Endodermal cell (in vitro differentiated cells): ENCODE measurements at places on chromosomes 1 and 21. TPM values are rescaled to one million over a fixed set of nuclear protein-coding genes. Genes with fewer than 3 reads are reported as not detected.
A peak's percentile ranks its signal among the peaks of the same experiment; 100 is the strongest.

GRCh38 chr1:233105225-233105624 lies 154.8 kb downstream of the NTPCR start:
- DNase-seq = no peak

- DNase-seq = no peak
Measured at GRCh38 chr1:23793018-23793781, 2.3 kb downstream of the LYPLA2 start.

The HFM1 gene
- 2.1 to 4.6 TPM (median 3.7 TPM) in 3 replicates for total RNA-seq

GRCh38 chr1:160122978-160123495 lies 7.5 kb downstream of the ATP1A2 start:
- DNase-seq = no peak

GRCh38 chr1:89975540-89976125 lies 19.3 kb upstream of the ZNF326 start:
- no peak for DNase-seq

DNA sequence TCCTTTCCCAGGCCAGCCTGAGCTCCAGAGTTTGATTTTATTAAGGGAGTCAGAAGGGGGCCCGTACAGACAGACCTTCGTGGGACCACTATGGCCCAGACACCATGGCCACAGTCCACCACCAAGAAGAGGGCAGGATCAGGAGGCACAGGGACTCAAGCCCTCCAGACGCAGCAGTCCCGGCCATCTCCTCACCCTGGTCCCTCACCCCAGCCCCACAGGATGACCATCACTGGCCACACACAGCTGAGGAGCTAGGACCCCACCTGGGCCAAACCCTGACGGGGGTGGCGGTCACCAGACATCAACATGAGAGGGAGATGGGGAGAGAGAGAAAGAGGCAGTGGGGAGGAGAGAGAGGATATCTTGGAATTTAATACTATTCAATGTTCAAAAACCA lies 29.2 kb upstream of the AGPAT3 start:
- no peak for DNase-seq

- no peak for DNase-seq
Measured at GRCh38 chr1:71967670-71968069, 314.7 kb downstream of the NEGR1 start.

The PHC2 gene
- 31.8 and 32.1 TPM in 2 replicates for total RNA-seq

The CALML6 gene
- total RNA-seq = 0.89 to 1.2 TPM (median 0.97 TPM) in 3 replicates

DNA sequence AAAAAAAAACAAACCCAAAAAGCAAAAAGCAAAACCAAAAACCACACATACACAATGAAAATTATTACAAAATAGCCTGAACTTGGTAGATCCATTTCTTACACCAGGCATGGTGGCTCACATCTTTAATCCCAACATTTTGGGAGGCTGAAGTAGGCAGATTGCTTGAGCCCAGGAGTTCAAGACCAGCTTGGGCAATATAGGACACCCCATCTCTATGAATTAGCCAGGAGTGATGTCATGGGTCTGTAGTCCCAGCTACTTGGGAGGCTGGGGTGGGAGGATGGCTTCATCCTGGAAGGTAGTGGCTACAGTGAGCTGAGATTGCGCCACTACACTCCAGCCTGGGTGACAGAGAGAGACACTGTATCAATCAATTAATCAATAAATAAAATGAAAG lies 42.1 kb upstream of the SCAF4 start:
- no peak for DNase-seq

The OSBPL9 gene
- 89.8 to 109 TPM (median 93.3 TPM) in 3 replicates for total RNA-seq

- no peak for DNase-seq
Measured at GRCh38 chr1:244283772-244284171, 167.9 kb downstream of the ADSS2 start.

DNA sequence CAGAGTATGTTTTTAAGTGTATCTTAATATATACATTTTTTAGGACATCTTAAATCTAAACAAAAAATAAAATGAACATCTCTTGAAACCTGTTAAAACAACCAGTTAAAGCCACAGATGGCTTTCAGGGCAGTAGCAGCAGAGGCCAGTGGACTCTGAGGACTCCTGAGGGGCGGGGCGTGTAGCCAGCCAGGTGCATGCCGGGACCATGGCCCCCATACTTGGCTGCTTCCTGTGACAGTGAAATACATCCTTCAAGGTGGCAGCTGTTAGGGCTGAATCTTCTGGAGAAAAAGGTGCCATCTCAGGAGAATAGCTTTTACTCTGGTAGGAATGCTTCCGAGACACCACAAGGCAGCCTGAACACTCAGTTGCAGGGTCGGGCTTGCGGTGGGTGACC lies 9.6 kb downstream of the RHOU start:
- no peak for DNase-seq

GRCh38 chr1:157315544-157315943 lies 177.3 kb upstream of the ETV3 start:
- DNase-seq = no peak

The FAM72D gene
- total RNA-seq = 4.1 and 6.2 TPM in 2 replicates

DNA sequence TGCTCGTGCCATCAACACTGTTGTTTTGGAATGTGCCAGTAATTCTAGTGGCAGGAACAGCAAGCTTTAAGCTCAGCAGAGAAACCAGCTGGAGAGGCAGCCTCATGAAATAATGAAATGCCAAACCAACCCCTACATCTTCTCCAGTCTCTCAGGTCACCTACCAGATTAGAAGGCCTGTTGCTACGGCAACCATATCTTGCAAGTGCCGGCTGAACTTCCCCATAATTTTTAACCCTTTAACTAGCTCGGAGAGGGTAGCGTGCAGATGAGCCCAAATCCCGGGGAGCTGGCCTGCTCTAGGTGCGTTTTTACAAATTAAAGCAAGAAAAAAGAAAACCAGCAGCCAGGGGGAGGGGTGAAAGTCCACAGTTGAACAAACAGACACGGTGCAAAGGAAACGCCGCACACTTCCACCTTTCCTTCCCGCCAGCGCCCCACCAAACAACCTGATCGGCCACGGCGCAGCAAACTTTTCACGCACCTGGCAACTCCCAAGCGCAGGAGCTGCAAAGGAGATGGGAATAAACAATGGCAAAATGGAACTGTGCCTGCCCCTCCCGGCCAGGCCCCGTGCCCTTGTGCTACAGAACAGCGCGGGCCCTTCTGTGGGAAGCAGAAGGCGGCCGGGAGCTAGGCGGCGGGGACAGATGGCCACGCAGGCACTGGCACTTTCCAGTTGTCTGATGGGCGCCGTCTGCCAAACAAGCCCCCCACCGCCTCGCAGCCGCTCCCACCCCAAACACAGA lies 50.1 kb downstream of the SSBP3 start:
- peak; percentile 65 for DNase-seq

The PLA2G2F gene
- total RNA-seq = not detected in 3 replicates

The NHLH1 gene
- total RNA-seq = 0.38 and 0.57 TPM in 2 replicates

The VWA5B1 gene
- 0.38 and 0.44 TPM in 2 replicates for total RNA-seq

The KCNH1 gene
- total RNA-seq = 3.5 to 5.8 TPM (median 4.3 TPM) in 3 replicates

- peak; percentile 86 for DNase-seq
Measured at GRCh38 chr1:50279622-50280330, 143.5 kb downstream of the DMRTA2 start.

DNA sequence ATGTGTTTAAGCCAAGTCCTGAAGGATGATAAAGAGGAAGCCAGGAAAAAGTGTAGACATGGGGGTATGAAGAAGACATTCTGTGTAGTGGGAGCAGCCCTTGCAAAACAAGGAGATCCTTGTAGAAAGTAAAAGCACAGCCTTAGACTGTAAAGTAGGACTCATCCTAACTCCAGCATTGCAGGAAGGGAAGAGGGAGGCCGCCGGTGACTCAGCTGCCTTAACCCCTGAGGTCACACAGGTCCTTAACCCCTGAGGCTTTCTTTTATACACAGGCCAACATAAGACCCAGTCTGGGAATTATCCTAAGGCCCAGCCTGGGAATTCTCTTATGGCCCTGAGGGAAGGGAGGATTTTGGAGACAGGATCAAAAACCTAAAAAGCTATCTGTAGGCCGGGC lies 18.0 kb downstream of the PGM1 start:
- no peak for DNase-seq

DNA sequence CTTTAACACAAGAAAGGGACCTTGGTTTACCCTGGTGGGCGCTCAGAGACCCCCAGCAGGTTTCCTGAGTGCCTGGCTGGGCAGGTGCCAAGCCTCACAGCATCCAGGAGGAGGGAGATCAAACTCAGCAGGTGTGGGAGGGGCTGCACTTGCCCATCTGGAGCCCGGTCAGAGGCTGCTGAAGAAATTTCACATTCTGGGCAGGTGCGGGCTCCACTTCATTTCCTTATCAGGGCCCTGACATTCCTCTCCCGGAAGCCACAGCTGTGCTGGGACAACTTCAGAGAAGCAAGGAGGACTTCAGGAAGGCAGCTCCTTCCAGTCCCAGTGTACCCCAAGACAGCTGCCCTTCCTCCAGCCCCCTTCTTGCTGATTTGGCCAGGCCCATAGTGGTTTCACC lies 82.9 kb downstream of the ITPKB start:
- DNase-seq = peak; percentile 76

The OR2T35 gene
- not detected in 3 replicates for total RNA-seq

GRCh38 chr1:208521534-208521933 lies 277.4 kb upstream of the PLXNA2 start:
- no peak for DNase-seq

The F5 gene
- total RNA-seq = 0.04 TPM in 1 of 3 replicates, not detected in the others

DNA sequence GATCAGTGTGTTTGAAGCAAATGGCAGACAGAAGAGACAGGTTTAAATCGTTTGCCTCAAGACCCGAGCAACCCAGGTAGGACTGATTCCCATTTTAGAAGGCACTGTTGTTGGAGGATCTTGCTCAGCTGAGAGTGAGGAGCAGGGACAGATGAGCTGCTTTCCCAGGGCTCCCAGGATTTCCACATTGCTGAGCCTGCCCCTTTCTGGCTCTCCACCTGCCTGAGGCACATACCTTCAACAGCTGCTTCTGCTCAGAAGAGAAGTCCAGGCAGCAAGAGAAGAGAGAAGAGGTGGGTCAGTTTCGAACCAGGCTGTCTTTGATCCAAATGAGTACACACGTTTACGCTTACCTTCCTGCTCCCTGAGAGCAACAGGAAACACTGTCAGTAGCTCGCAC lies 5.7 kb downstream of the TNNT2 start:
- DNase-seq = no peak

GRCh38 chr1:25700626-25701025 lies 84.0 kb downstream of the MAN1C1 start:
- peak; percentile 86 for DNase-seq

GRCh38 chr1:235516862-235517446 lies 12.7 kb upstream of the B3GALNT2 start:
- DNase-seq = peak; percentile 63

The GNAT2 gene
- total RNA-seq = not detected in 3 replicates

The USH2A gene
- 0.16 to 0.62 TPM (median 0.17 TPM) in 3 replicates for total RNA-seq

DNA sequence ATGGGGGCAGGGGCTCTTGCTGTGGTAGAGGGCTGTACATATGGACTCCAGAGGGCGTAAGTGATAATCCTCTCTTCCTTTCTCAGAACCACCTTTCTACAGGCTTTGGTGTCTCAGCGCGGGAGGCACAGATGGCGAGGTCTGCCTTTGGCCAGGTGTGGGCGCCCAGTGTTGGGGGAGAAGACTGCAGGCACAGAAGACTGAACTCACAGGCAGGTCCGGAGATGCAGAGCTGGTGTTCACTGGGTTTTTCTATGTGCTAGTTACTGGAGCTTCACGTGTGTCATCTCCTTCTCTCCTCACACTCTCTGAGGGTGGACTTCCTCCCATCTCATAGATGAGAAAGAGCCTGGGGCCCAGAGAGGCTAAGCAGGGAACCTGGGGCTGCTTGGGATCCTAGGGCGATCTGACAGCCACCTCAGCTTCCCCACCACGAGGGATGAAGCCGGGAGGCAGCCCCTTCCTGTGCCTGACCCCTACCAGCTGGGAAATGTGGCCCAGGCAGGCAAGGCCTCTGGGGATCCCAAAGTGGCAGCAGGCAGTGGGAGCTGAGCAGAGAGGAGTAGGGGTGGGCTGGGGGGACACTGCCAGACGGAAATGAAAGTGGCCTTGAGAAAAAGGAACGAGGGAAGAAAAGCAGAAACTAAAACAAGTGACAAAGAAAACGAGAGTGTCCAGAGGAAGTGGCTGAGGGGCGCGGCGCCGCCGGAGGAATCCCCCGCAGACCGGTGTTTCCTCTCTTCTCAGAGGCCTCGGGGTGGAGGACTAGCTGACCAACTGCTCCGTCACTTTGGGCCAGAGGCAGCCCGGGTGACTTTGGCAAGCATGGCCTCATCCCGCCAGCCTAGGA lies 191.6 kb downstream of the HIVEP3 start:
- peak; percentile 68 for DNase-seq

The CLCA4 gene
- total RNA-seq = not detected in 3 replicates

DNA sequence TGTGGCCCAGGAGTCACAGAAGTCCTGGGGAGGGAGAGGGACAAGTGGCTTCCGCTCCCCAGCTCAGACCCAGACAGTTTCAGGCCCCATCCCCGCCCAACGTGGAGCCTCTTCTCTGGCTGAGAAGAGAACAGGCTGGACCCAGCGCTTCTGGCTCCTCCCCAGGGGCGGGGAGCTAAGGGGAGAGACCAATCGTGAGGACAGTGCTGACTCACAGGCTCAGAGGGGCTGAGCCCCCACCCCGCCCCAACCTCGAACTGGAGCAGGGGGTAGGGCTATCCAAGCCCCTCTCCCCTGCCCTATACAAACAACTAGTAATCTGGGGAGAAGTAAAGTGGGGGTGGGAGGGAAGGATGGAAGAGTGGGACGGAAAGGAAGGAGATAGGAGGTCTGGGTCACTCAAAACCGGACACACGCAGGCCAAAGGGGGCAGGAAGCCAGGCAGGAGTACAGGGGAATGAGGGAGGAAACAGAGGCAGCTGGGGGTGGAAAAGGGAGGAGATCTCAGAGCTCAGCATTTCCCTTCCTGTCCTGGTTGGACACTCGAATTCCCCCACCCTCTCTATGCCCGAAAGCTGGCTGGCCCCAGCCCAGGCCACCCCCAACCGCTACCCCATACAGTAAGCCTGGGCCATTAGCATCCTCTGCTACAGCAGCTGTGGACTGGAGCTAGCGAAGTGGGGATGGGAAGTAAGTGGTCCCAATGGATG lies at the start of gene SHC1:
Gene SHC1 (minus strand): TSS at position 117 of the 710 bp plus-strand sequence. CDS start 221 bp downstream, outside the sequence.
- DNase-seq = peak; percentile 97

- no peak for DNase-seq
Measured at GRCh38 chr1:159100589-159100988, 24.0 kb upstream of the AIM2 start.

DNA sequence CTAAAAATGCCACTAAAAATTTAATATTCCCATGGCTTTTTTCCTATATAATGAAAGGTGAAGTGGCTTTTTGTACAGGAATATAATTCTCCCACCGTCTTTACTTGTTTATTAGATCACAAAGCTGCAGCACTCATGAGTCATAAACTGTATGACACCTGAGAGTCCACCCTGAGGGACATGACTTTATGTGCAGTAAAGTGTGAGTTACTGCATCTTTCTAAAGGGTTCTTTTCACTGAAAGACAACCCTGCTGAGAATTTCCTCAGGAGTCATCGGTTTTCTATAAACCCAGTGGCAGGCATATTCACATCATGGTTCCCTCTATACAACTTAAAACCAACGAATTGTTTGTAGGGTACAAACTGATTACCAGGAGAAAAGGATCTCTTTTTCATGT lies 77.4 kb downstream of the APP start:
- no peak for DNase-seq

The MRPL24 gene
- 30.4 and 32.2 TPM in 2 replicates for total RNA-seq

GRCh38 chr1:197343663-197344273 lies 75.7 kb downstream of the CRB1 start:
- no peak for DNase-seq

The LGR6 gene
- total RNA-seq = 0.45 to 1.2 TPM (median 0.73 TPM) in 3 replicates

The SLC45A3 gene
- total RNA-seq = 7.3 and 7.9 TPM in 2 replicates

- no peak for DNase-seq
Measured at GRCh38 chr21:37876561-37876960, 39.7 kb downstream of the KCNJ6 start.

The VPS72 gene
- total RNA-seq = 66.7 to 103 TPM (median 95.5 TPM) in 3 replicates

- DNase-seq = no peak
Measured at GRCh38 chr1:58670181-58670580, 29.7 kb downstream of the MYSM1 start.
